ENCODE measurements at places on chromosomes 6 and 20.

- no peak for DNase-seq
Observed at GRCh38 chr6:92767101-92767500, 652.3 kb downstream of the EPHA7 start.

DNA sequence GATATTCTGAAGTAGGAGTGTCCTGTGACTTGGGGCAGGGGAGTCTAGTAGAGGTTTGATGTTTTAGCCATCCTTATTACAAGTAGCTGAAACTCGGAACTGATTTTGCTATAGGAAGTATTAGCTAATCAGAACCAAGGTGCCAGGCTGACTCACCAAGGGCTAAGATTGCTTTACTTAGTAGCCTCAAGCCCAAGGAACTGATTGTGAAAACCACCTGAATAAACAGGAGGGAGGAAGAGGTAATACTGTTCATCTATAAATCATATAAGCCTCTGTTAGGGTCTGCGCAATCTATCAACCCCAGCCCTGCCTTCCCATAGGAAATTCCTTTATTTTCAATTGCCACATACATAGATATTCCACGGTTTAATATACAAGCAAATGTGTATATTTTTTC, 54.4 kb downstream of the GNAS start:
- no peak for DNase-seq

DNA sequence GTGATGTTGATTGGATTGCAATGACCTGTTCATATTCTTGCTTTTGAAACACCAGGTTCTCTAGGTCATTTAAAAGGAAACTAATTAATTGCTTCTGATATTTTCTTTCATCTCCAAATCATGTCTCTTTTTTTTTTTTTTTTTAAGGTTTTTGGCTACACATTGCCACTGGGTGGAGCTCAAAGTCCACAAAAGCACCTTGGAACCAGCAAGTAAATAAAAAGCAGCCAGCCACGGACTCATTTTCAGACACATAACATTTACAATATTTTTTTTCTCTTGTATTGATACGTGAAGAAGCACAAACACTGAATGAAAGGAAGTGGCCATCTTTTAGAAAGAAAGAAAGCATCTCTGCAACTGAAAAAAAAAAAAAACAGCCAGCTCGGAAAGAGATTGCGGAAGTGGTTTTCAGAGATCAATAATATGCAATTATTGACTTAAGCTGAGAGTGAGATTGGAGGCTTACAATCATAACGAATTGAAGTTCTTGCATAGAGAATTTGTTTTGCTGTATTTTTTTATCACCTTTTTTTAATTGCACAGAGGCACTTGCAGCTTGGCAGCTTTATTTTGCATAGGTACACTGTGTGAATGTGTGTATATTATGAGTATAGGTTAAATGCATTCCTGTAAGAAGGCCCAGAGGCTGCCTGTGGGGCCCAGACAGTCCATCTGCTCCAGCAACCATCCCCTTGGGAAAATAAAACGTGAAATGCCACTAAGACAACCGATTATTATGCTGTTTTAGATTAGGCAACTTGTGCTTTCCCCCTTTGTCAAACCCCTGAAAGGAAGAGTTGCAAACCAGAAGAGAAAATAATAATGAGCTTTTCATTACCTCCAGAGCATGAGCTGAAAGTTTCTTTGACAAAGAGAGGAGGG, 28.2 kb downstream of the CGA start:
- peak; percentile 13 for DNase-seq

- no peak for DNase-seq
Observed at GRCh38 chr6:108677357-108677756, 116.6 kb downstream of the FOXO3 start.

DNA sequence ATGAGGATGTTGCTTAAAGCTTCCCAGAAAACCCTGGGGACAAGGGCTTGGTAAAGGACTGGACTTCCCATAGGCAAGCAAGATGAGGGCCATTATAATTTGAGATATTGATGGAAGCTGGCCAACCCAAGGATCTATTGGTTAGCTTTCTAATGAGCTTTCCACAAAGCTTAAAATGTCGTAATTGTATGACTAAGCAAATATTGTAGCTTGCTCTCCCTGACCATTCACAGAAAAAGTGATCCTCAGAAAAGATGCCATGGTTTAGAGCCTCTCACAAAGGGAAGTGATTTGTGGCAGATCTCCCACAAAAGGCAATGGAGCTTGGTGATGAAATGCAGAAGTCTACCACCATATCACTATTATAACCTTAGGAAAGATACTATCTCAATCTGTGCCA, 13.6 kb downstream of the IL17F start:
- no peak for DNase-seq

DNA sequence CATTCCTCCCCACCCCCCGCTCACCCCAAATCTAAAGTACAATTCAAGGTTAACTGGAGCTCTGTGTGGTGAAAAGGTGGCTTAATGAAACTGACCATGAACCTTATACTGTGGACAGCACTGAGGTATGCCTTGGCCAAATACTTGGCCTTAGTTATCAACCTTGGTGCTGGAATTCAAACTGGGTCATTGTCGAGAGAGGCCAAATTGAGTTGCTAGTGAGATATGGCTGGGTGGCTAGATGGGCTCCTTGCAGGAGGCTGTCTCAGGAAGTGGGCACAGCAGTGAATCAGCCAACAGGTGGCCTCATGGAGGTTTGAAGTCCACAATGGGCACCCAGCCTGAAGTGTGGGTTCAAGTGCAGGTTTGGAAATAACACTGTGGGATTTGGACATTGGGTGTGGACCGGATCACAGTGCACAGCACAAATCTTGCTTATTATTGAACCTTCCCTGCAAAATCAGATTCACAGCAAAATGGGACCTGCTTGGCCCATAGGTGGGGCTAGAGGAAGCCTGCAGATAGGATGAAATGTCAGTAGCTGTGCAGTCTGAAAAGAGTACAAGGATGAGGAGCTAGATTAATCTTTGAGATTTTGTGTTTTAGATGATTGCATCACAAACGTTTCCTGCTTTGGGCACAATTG, 5.6 kb upstream of the BTBD3 start:
- DNase-seq: no peak

DNA sequence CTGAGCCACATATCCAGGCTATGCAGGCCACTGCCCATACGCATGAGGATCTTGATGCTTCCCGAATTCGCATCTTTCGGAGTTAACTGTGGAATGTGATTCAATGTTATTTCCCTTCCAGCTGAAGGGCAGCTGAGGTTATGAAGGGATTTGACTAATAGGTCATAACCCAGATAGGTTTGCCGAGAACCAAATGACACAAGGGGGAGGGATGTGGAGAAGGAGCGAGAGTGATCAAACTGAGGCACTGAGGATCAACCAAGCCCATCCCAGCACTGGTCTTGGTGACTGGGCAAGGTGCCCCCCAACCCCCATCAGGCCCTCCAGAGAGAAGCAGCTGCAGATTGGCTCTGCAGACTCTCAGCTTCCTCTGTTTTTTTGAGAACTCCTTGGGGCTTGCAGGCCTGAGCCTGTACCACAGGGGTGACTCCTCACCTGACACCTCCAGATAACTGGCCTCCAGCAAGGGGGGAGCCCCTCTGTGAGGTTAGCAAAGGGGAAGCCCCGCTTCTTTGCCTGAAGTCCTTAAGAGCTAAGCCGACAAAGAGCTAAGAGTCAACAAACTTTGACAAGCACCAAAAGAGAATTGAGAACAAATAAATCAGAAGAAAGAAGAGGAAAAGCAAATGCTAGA, 185.9 kb downstream of the PDE7B start:
- DNase-seq: no peak

DNA sequence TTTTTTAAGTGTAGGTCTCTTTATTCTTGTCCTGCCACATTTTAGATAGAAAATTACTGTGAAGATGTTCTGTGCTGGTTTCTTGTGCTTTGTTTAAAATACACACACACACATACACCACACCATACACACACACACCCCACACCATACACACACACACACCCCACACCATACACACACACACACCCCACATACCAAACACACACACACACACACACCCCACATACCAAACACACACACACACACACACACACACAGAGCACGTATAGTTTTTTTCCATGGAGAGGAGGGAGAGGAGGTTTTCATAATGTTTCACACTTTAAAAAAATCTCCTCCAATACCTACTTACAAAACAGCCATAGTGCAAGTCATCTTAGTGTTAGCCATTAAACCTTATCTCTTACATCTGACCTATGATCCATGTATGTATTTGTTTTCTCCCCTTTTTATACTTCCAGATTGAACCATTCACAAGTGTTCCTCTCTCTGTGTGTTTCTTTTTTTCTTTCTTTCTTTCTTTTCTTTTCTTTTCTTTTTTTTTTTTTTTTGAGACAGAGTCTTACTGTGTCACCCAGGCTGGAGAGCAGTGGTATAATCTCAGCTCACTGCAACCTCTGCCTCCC, 19.7 kb upstream of the CITED2 start:
- no peak for DNase-seq

DNA sequence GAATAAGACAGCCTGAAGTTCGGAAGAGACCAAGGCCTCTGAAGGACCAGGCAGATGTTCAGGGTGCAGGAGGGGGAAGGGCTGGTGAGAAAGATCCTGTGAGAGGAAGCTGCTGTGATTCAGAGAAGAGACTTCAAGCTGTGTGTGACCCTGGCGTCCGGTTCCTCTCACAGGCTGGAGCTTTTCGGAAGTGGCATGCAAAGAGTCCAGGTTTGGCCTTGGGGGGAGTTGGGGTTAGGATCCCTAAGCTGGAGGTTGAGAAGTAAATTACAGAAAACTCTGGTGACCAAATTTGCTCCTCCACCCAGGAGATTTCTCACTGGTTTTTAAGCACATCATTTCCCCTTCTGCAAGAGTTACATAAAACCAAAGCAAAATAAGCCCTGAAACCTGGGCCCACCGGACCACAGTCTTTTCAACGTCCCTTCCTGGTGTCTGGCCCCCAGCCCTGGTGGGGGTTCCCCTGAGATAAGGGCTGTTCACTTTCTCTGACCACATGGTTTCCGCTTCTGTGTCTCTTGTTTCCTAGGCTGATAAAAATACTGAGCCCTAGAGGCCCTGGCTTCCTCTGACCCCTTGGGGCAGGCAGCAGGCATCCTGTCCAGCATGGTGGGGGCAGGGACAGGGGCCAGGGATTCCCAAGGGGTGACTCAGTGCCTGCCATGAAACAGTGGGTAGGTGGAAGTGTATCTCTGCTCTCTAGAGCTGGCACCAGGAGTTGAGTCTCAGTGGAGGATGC, 12.0 kb upstream of the LTA start:
- no peak for DNase-seq

GRCh38 chr20:35319192-35319870, 27.1 kb upstream of the FAM83C start:
- no peak for DNase-seq

DNA sequence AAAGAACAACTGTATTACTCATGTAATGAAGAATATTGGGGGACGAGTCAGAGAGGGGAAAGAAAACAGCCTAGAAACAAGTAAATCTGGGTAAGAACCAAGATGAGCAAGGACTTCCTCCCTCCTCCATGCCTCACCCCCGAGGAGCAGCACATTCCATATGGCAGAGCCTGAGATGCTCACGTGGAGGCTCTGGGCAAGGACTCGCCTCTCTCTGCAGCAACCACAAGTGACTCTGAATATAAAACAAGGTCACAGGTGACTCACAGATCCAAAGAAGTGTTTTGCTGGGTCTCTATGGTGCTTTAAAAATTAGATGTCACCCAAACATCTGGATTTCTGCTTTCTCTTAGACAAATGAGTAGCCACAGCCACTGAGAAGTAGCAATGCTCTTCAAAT, 453.0 kb upstream of the SULF2 start:
- DNase-seq: no peak

DNA sequence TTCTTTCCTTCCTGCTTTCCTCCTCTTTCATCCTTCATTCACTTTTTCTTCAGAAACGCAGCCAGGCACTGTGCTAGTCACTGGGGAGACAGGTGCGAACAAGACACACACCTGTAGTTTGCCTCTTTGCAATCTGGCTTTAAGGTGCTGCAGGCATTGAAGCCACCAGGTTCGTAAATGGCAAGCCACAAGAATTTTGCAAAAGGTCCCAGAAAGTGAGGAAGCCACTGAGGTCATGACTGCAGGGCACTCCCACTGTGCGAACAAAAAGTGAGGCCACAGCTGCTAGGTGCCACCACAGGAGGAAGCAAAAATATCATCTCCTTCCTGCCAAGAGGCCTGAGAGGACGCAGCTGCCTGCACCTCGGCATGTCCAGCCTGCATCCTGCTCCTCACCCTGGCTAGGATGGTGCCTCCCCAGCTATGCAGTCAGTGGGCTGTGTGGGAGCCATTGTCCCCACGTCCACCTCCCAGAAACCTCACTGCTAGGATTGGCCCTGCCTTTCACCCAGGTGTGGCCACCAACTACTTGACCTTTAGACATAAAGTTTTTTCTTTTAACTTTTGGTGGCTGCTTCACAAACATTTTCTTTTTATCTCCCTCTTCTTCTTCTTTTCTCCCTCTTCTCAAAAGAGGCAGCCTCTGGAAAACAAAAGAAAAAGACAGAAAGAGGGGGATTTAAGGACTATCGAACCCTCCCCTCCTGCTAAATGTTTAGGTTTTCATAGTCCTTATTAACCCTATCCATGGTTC, 230.8 kb downstream of the BCAS1 start:
- DNase-seq: peak; percentile 9

- DNase-seq: no peak
Observed at GRCh38 chr6:165895421-165896165, 232.6 kb upstream of the PDE10A start.

DNA sequence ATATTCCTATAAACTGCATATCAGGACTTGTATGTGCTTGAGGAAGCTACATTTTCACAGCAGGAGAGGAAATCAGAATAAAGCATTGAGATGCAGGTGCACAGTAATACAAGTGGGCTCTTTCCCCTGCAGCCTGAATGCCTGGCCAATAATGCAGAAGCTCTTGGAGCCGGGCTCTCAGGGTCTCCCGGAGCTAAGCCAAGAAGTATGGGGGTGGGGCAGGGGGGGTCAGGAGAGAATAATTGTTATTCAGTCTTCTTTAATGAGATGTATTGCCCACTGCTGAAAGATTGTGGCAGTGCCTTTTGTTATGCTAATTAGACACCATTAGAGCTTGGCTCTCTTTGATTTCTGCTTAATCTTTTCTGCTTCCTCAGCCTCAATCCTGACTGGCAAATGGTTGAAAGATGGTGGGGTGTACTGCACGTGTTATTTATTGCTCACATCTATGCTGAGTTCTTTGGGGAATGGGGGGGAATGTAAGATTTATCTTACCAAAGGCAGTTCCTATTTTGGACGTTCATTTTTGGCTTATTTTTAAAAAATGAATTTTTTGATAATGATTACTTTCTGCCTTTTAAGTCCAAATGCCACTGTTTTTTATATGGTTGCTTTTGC, 407.6 kb upstream of the SOX4 start:
- no peak for DNase-seq

GRCh38 chr20:15515691-15516090, 1057.6 kb downstream of the KIF16B start:
- no peak for DNase-seq
